ENCODE measurements at places on chromosomes 1 and 21.

- peak; percentile 56 for DNase-seq
Observed at GRCh38 chr21:42474043-42474831, 21.8 kb downstream of the RSPH1 start.

GRCh38 chr1:31272369-31272768 lies 24.2 kb downstream of the SNRNP40 start:
- no peak for DNase-seq

DNA sequence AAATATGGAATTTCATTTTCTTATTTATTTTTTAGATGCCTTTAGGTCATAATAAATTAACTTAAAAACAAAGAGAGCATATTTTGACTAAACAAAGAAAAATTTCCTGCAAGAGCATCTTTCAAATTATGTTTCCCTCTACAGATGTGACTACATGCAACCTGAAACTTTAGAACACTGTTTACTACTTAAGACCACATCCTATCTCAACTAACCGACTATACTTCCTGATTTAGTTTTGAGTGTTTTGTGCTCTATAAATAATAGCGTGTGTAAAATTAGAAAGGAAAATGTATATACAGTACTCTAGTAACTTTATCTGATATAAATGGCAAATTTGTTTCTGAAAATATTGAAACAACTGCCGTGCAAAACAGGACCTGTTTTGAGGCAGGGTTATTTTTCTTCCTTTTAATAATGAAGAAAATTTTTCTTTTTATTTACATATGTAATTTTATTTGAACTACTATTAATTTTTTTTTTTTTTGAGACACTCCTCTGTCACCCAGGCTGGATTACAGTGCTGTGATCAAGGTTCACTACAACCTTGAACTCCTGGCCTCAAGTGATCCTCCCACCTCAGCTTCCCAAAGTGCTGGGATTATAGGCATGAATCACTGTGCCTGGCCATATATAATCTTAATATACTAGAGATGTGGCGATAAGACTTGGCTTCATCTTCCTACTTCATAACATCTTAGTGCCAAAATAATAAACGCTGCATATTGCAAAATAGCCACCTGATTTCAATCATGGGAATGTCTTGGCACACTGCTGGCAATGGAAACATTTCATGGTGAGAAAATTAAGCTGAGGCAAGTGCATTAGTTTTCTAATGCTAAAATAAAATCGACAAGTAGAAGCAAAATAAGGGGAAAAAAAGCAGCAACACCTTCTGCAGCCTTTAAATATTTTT lies 12.3 kb downstream of the ZRANB2 start:
- DNase-seq: no peak

- no peak for DNase-seq
Observed at GRCh38 chr1:162236618-162237017, 140.0 kb downstream of the SPATA46 start.

DNA sequence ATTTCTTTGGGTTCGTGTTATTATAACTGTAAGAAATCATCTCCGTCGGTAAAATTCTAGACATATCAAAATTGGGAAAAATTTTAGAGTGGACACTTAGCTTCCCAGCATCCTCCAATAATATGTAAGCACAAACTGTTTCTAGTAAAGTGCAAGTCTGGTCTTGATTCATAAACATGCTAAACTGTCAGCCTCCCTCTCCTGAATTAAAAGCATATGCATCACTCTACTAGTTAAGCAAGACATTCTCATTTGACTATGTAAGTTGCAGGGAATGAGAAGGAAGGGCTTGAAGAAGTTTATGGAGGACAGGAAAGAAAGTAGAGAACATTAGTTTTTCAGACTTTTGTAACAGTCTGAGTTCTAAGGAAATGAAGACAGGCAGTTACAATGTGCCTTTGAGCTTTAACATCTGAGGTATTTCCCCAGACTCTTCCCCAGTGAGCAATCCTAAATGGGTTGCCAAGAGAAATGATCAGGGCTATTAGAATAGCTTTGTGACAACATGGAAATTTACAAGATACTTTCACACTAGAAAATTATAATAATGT lies 90.0 kb downstream of the TYW3 start:
- DNase-seq: no peak

Data from osteocyte (in vitro differentiated cells).